ENCODE measurements at places on chromosomes 7 and 10. TPM values are rescaled to one million over a fixed set of nuclear protein-coding genes. Genes with fewer than 3 reads are reported as not detected.

The CHST15 gene
- total RNA-seq: 0.24 TPM

The SCART1 gene
- 1.4 TPM for total RNA-seq

DNA sequence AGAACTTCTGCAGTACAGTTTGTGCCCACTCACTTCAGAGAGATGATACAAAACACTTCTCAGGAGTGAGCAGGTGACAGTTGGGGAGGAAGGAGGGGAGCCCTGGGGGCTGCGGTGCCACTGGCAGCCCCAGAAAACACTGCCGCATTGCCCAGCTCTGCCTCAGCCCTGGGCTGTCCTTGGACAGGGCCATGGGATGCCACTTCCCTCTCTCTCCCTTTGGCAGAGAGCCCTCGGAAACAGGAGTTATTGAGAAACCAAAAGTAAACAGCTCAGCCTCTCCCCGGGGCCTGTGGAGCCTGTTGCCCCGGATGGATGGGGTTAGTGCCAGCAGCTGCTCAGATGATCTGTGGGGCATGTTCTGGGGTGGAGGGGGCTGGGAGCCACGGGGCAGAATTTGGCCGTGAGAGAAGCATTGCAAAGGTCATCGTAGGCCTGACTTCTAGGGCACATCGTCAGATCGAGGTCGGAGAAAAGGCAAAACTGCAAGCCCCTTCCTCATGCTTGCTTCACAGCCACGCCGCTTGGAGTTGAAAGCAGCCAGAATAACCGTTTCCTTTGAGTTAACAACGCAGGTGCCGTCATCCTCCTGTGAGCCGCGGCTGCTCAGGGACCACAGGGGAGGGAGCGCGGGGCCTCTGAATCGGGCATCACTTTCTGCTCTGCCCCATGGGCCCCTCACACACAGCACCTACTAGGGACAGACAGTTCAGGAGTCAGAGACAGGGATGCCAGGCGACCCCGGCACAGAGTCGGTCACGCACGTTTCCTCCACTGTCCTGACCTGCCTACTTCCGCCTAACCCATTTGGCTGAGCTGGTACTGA is 256.4 kb downstream of the CAMK1D start:
- peak; percentile 53 for DNase-seq

- DNase-seq: no peak
These were observed 787.4 kb upstream of the C7orf33 start for GRCh38 chr7:147803151-147803550.

The AIMP2 gene
- total RNA-seq: 80.0 TPM

GRCh38 chr10:109743146-109743545 is 180.2 kb downstream of the XPNPEP1 start:
- DNase-seq: no peak

GRCh38 chr10:61623161-61623560 is 39.6 kb upstream of the CABCOCO1 start:
- no peak for DNase-seq
